ENCODE measurements at places on chromosomes 2 and 18.

DNA sequence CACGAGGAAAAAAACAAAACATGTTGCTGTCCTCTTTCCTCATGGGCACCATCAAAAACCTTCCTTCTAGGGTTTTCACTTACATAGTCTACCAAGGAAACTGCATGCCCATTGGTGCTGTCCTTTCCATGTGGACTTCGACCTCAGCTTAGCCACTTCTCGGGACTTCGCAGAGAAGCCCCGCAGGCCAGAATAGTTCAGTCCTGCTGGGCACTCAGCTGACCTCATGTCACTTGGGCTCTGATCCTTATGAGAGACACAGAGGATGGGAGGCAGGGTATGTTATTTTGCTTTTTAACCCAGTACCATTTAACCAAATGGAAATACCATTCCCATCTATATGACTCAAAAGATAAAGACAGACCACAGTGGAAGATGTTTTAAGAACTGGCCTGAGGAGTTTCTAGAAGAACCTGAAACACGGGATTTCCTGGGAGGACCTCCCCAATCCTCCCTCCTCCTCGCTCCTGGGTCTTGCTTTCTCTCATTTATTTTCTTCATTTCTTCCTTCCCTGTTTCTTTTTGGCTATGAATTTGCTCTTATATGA, 28.4 kb downstream of the AAK1 start:
- DNase-seq = no peak

DNA sequence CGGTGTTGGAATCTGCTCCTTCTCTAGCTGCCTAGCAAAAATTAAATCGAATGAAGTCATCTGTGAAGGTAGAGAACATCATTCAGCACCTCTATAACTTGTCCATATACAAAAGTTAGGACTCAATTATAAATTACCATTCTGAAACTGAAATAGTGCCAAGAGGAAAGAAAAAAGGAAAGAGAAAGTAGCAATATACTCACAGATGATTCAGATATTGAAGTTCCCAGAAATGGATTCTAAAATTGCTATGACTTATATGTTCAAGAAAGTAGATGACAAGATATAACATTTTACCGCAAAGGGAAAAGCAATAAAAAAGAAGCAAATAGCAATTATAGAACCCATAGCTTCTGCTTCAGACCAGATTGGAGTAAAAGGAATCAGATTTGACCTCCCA, 333.6 kb upstream of the GYPC start:
- no peak for DNase-seq

GRCh38 chr2:159154366-159154765, 132.1 kb downstream of the WDSUB1 start:
- no peak for DNase-seq

DNA sequence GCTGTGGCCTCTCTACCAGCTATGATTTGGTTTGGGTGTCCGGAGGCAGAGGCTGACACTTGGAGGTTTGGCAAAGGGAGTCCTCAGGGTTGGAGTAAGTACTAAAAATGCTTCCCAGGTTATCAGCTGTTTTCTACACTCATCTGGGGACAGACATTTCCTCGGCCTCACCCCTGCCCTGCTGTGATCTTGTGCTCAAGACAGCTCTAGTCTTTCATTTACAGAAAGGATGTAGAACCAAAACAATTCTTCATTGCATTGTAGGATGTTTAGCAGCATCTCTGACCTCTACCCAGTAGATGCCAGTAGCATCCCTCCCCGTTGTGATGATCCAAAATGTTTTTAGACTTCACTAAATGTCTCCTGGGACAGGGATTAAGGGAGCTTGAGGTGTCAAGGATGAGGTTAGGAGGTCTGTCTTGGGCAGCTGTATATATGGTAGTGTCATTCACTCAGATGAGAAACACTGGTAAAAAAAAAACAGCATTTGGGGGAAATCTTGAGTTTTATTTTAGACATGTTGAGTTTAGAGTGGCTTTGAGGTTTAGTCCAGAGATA, 26.6 kb downstream of the CD28 start:
- no peak for DNase-seq

- no peak for DNase-seq
Observed at GRCh38 chr2:157959249-157959648, 83.1 kb upstream of the ACVR1 start.

DNA sequence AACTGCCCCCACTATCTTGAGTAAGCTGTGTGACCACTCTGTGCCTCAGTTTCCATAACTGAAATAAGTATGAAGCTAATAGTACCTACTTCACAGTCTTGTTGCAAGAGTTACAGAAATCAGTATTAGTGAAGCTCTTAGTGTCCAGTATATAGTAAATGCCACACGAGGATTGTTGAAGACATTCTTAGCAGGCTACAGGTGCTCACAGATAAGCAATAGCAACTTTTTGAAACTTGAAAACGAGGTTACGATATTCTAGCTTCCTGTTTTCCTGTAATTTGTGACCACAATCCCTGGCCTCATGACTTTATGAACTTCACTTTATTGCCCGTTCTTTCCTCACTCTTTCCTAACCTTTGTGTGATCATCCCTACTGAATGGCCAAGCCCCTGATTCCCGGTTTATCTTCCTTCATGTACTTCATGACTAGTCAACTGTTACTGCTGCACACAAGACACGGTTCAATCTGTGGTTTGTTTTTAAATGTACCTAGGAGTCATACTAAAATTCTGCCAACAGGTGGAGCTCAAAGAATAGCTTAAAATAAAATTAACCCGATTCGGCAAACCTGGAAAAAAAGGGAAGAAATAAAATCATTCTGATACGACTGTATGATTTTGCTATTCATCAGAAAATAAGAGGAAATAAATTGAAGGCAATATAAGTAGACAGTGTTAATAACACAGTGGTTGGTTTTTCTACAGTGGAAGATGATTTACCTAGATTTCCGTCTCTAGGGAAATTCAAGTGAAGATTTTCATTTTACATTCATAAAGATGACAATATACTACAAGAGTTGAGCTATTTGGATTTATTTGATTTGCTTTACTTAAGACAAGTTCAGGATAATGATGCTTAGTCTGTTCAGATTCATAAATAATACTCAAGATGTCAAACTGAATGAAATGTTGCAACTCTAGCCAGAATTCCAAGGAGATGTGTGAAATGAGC, 38.1 kb upstream of the STAT1 start:
- DNase-seq = no peak

GRCh38 chr2:234335661-234336228, 161.1 kb downstream of the ARL4C start:
- peak; percentile 61 for DNase-seq

DNA sequence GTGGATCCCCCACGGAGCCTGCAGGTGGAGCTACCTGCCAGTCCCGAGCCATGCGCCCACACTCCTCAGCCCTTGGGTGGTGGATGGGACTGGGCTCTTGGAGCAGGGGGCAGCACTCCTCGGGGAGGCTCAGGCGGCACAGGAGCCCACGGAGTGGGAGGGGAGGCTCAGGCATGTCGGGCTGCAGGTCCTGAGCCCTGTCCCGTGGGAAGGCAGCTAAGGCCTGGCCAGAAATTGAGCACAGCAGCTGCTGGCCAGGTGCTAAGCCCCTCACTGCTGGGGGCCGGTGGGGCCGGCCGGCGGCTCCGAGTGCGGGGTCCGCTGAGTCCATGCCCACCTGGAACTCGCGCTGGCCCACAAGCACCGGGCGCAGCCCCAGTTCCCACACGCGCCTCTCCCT, 91.7 kb upstream of the ACVR1 start:
- no peak for DNase-seq

DNA sequence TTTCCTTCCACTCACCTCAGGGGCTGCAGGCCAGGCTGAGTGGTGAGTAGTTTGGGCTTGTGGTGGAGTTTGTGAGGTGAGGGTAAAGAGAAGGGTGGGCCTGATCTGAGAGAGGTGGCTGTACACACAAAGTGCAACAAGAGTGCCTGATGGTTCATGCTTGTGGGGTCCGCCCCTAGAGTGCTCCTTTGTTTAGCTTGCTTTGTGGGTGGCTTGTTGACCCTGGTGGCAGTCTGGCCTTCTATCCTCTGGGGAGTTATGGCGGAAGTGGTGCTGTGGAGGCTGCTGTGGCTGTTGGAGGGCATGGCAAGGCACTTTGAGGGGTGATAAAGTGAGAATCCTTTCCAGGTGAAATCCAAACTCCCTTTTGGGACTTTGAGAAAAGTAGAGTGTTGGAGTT, 10.6 kb downstream of the UBE2F start:
- no peak for DNase-seq

DNA sequence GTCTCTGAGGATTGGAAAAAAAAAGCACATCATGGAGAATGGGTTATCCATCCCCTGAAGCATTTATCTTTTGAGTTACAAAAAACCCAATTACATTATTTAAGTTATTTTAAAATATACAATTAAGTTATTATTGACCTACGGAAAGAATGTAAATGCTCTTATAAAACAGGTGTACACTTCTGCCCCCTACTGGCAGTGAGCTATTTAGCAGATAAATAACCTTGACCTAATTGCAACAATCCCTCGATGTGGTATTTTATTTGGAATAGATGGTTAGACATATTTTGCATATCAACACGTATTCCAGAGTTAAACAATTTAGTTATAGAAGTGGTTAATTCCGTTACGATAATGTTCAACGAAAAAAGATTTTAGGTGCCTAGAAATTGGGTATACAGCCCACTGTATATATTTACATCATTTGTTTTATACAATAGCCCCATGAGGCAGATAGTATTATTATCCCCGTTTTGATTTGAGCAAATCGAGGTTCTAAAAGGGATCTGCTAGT, 9.1 kb upstream of the DAW1 start:
- no peak for DNase-seq

GRCh38 chr2:219959471-219959870, 332.0 kb downstream of the SLC4A3 start:
- DNase-seq = no peak

DNA sequence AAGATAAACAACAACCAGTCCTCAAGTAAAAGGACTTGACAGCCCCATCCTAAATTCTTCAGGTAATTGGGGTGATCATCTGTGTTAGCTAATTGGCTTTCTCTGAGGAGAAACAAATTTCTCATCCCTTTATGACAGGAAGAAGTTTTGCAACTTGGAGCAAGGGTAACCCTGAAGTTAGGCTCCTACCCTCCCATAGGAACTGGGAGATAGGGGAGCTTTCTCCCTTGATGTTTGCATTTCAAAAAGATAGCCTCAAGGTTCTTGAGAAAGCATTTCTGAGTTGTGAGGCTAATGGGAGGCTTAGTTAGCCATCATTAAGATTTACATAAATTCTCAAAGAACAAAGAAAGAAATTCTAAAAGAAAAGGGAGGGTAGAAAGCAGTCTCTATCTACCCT, 95.4 kb downstream of the MAP2 start:
- no peak for DNase-seq

- no peak for DNase-seq
Observed at GRCh38 chr2:65030476-65031332, 25.5 kb upstream of the CEP68 start.

DNA sequence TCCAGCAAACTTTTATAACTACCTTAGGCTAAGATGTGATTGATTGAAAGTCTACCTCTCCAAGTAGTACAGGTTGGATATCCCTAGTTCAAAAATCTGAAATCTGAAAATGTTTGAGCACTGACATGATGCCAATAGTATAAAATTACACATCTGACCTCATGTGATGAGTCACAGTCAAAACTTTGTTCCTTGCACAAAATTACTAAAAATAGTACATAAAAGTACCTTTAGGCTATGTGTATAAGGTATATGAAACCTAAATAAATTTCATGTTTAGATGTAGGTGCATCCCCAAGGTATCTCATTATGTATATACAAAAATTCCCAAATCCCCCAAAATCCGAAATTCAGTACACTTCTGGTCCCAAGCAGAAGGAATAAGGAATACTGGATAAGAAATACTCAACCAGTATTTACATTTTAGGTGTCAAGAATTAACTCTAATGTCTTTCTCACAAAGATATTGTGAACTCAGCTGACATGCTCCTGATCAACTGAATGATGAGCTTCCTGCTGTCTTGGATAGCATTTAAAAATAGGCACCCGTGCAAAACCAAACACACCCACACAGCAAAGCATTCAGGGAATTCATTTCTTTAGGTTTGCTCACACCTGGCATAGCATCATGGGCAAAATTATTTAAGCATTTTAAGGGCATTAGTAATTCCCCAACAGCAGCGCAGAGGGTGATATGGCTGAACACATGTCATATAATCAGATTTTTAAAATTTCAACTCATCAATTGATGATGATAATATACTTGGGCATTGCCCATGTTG, 497.4 kb upstream of the MEIS1 start:
- DNase-seq = no peak

DNA sequence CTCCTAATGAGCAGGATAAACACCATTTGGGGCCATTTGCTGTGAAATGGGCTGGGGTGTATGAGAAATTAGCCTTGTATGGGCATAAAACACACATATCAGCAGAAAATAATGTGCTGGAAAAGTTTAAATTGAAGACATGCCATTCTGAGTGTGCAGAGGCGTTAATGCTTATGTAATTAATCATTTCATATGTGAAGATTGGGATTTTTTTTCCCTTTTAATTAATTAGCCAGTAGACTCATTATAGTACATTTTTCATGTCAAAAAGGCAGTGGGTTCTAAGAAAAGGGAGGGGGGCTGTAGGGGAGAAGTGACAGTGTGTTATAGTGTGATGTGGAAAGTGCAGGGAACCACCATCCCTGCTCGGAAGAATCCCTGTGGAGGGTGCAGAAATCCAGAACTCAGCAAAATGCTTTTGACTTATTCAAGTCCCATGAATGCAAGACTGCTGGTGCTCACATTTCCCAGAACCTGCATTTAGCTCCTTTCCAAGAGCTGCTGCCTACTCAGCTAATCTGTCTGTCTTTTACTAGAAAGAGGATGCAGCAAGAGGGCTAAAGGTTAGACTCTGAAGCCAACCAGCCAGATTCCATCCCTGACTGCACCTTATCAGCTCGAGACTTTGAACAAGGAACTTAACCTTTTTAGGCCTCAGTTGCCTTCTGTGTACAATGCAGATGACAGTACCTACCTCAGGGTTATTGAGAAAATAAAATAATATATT, 11.6 kb upstream of the COX7A2L start:
- no peak for DNase-seq

- DNase-seq = no peak
Observed at GRCh38 chr2:190186238-190186637, 123.7 kb upstream of the MSTN start.

DNA sequence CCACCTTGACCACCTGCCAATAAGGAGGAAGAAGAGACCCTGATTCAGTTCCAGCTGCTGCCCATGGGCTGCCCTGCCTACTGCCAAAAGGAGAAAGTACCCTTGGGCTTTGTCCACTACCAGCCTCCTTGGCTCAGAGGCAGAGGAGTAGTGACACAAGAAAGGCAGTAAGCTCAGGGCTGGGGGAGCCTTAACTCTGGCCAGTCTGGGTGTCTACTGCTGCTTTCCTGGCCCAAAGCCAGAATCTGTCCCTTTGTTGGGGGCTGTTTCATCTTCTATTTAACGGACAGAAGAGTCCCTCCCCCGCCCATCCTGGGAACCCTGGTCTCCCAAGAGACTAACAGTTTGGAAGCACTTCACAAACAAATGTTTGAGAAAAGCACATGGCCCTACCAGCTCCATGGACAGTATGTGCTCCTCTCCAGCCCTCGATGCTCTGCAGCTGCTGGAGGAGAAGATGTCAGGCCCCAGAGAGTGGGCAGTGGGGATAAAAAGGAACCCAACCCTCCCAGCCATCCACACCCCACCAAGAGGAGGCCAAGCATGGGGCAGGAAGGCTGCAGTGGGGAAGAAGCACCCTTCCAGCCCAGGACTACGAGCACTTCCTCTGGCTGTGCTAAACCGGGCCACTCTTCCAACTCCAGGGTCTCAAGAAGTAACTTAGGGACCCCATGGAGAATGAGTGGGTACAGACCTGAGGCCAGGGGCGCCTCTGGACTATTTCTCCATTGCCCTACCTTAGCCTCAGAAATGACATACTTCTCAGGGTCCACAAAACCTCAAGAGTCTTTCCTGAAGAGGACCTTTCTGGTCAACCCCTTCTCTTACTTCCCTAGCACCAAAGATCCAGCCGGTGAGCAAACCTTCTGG, 1.2 kb downstream of the ATG9A start:
- DNase-seq = no peak

- DNase-seq = no peak
Observed at GRCh38 chr2:132400169-132400900, 16.3 kb upstream of the GPR39 start.

Measured in skeletal muscle cell (primary cell).